Effector memory CD4-positive, alpha-beta T cell (primary cell): ENCODE measurements at places on chromosomes 3 and 15.

- no peak for DNase-seq
These were observed 23.3 kb downstream of the GRIP2 start for GRCh38 chr3:14516738-14517345.

GRCh38 chr3:108620250-108620649, 30.7 kb downstream of the DZIP3 start:
- no peak for DNase-seq

- DNase-seq = no peak
These were observed 10.7 kb upstream of the RAB43 start for GRCh38 chr3:129132097-129132866.

- DNase-seq = no peak
These were observed 8.2 kb downstream of the PCSK6 start for GRCh38 chr15:101481381-101481705.

DNA sequence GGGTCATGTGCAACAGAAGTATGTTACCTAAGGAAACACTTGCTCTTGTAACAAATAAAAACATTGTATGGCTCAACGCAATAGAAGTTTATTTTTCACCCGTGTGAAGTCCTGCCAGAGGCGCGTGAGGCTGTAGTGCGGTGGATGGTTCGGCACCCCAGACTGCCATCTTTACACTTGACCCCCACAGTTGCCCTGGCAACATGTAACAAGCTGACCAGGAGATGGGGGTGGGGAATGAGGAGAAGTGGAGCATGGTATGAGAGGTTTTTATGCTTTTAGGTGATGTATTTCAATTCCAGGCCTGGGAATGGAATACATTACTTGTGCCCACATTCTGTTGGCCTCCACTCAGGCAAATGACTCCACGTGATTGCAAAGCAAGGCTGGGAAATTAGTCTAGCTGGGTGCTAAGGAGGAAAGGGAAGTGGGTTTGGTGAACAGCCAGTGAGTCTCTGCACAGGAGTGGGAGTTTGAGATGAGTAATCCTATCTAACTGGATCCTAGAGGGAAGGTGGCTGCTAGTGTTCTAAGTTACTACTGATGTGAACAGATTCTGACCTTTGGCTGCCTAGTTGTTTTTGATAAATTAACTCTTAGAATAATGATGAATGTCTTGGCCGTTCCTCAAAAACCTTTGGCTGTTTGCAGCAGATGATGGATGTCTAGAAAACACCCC, 33.8 kb upstream of the GREM1 start:
- DNase-seq = no peak

DNA sequence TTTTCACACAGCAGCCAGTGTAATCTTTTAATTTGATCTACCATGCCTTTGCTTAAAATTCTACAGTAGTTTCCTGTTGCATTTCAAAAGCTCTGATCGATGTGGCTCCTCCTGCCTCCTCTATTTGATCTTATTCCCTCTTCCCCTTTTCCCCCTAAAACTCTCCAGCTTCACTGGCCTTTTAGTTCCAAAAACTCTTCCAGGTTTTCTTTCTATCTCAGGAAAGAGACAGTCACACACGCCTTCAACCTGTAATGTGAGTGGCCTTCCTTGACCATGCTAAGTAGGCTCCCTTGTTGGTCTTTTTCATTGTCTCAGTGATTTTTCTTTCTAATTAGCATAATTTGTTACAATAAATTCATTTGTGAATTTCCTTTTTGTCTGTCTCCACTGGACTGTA, 985 bp downstream of the TEX9 start:
- DNase-seq = no peak

GRCh38 chr3:94734206-94734605, 671.3 kb downstream of the NSUN3 start:
- no peak for DNase-seq

DNA sequence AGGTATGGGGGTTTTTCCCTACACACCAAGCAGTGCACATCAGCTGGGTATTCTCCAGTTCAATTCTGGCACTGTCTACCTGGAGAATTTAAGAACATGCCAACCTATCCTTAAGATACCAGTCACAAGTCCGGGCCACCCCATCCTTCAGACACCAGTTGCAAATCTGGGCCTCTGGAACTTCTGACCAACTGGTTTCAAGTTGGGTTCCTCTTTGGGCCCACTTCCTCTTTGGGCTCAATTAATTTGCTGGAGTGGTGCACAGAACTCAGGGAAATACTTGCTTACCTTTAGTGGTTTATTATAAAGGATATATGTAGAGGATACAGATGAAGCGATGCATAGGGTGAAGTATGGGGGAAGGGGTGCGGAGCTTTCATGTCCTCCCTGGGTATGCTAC, 25.3 kb downstream of the GLCE start:
- no peak for DNase-seq

GRCh38 chr15:43854801-43855200, 28.0 kb downstream of the WDR76 start:
- no peak for DNase-seq

- DNase-seq = no peak
These were observed 55.4 kb downstream of the STAG1 start for GRCh38 chr3:136696797-136697196.

- no peak for DNase-seq
These were observed 344.4 kb upstream of the C2CD4B start for GRCh38 chr15:62509395-62509958.

- DNase-seq = no peak
These were observed 525 bp upstream of the FSTL1 start for GRCh38 chr3:120451272-120451761.

GRCh38 chr3:126557415-126557745, 1.4 kb downstream of the C3orf22 start:
- DNase-seq = no peak

GRCh38 chr3:130838898-130839600, 54.8 kb upstream of the ATP2C1 start:
- no peak for DNase-seq

DNA sequence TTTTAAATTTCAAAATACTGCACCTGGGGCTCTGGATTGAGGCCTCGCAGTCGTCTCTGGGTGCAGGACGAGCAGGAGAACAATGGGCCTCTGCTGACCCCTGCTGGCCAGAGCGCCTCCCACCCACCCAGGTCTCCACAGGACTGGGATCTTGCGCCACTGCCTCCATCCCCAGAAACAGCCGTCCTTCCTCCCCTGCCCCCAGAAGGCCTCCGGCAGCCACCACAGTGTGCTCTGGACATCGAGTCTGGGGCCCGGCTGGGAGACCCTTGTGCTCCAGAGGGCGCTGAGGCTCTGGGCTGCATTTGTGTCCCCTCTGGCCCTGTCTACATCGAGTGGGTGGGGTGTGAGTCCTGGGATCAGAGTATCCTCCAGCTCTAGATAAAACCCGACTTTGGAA, 6.7 kb upstream of the ACSBG1 start:
- DNase-seq = peak; percentile 56

- no peak for DNase-seq
These were observed 76.0 kb upstream of the FAN1 start for GRCh38 chr15:30827625-30828303.

DNA sequence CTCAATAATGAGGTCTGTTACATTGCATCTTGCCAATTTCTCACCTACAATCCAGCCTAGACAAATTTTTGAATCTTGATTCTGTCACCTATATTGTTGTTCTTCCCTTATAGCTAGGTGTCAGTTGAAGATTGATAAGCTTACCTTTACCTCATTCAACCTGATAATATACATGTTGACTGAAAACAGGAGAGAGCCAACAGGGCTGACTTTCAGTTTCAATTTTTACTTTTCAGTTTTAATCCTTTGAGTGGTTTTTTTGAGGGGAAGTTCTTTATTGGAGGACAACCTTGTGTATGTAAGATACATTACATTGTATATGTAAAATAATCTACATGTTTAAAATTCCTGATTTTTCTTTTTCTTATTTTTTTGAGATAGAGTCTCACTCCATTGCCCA, 5.8 kb downstream of the ATP13A5 start:
- DNase-seq = no peak

DNA sequence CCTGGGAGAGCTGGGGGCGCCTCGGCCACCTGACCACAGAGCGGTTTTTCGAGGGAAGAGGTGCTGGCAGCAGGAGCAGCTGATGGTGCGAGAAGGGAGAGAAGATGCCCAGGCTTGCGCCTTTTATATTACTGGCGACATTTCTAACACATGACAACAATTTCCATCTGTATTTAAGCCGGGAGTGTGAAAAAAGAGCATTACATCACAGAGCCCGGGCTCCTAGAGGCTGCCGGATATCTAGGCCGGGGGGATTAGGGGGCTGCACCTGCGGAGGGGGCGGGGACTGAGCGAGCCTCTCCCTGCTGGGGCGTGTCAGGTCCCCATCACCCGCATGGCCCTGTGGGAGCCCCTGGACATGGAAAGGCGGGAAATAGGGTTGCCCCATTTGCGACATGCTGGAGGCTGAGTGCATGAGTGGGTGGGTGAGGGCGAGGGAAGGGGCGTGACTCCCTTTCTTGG, 440.7 kb downstream of the MAGI1 start:
- DNase-seq = no peak

DNA sequence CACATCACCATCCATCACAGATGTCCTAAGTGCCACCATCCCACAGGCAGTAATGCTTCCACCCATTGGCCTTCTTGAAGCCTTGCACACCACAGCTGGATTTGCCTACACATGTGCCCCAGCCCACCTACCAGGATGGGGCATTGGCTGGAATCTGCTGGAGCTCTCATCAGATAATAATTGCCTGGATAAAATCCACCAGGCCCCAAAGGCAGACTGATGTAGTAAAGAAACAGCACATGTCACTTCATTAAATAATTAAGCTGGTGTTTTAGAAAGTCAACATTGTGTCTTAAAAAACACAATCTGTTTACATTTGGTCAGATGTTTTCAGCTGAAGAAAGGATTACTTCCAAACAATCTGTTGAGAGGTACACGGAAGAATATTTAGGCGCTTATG, 229.5 kb downstream of the ATP8B4 start:
- DNase-seq = no peak

- no peak for DNase-seq
These were observed 32.2 kb downstream of the NGLY1 start for GRCh38 chr3:25751048-25751447.

- no peak for DNase-seq
These were observed 60.0 kb downstream of the CCK start for GRCh38 chr3:42205800-42206514.

DNA sequence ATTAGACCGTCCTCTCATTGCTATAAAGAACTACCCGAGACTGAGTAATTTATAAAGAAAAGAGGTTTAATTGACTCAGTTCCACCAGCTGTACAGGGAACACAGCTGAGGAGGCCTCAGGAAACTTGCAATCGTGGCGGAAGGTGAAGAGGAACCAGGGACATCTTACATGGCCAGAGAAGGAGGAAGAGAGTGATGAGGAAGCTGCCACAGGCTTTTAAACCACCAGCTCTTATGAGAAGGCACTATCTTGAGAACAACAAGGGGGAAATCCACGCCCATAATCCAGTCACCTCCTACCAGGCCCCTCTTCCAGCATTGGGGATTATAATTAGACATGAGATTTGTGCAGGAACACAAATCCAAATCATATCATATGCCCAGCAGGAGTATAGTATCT, 138.5 kb downstream of the ALCAM start:
- DNase-seq = no peak

GRCh38 chr3:24033818-24034217, 88.7 kb downstream of the NR1D2 start:
- DNase-seq = no peak

- no peak for DNase-seq
These were observed 1028.2 kb downstream of the MCTP2 start for GRCh38 chr15:95259513-95259912.

DNA sequence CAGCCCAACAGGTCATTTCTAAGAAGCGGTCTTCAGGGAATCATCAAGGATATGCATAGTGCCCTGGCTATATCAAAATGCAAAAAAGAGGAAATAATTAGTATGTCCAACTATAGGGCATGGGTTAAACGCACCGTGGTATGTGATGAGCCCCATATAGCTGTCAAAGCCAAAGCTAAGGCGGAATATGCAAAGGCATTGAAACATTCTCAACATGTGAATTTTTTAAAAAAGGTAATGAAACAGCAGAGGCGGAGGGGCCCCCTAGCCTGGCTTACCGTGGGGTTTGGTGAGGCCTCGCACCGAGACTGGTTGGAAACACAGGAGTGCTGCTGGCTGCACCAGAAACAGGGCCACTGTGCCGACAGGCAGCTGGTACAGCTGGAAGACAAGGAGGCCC, 23.2 kb downstream of the PLXND1 start:
- no peak for DNase-seq

- DNase-seq = no peak
These were observed 56.2 kb downstream of the IL5RA start for GRCh38 chr3:3053974-3054373.

DNA sequence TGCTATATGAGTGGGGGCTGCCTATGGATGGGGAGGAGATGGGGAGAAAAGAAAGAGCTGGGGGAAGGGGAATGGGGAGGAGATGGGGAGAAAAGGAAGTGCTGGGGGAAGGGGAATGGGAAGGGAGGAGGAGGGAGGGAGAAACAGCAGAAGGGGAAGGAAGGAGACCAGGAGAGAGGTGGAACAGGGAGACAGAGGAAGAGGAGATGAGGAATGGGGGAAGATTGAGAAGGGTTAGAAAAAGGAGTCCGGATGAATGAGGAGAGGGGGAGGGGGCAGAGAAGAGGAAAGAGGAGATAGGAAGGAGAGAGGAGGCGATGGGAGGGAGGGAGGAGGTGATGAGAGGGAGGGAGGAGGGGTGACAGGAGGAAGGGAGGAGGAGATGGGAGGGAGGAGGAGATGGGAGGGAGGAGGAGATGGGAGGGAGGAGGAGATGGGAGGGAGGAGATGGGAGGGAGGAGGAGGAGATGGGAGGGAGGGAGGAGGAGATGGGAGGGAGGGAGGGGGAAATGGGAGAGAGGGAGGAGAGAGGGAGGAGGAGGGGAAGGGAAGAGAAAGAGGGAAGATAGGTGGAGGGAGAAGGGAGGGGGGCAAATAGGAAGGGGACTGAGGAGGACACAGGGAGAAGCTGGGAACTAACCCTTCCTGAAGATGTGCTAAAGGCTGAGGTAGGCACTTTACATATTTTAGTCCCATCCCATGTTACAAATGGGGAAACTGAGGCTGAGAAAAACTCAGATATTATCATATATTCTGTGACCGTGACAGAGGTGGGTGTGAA, 6.6 kb upstream of the BCL2L10 start:
- no peak for DNase-seq

DNA sequence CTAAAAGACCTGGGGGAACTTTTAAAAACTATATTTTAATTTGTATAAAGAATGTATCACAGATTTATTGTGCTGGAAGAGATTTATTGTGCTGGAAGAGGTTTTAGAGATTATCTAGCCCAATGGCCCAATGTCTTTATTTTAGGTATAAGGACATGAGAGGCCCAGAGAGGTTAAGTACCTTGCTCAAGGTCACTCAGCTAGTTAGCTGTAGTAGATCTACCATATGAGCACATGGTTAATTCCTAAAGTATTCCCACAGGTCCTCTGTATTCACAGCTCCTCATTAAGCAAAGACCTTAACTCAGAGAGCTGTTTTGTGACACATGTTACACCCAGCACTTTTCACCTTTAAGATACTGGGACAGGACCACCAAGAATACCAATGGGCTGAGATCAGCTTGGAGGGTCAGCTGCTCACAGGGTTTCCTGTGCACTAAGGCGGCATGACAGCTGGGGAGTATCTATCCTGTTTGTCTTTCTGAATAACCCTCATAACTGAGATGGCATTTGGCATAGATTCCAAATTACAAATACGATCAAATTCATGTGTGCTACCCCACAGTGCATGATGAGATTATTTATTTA, 143.1 kb upstream of the TBL1XR1 start:
- DNase-seq = no peak

GRCh38 chr3:45258317-45258716, 32.2 kb upstream of the TMEM158 start:
- no peak for DNase-seq

- DNase-seq = no peak
These were observed 96.4 kb downstream of the TPRA1 start for GRCh38 chr3:127493924-127494646.

- DNase-seq = no peak
These were observed 3.2 kb upstream of the PLSCR2 start for GRCh38 chr3:146472611-146473010.
